ENCODE measurements at places on chromosomes 16 and 17.

DNA sequence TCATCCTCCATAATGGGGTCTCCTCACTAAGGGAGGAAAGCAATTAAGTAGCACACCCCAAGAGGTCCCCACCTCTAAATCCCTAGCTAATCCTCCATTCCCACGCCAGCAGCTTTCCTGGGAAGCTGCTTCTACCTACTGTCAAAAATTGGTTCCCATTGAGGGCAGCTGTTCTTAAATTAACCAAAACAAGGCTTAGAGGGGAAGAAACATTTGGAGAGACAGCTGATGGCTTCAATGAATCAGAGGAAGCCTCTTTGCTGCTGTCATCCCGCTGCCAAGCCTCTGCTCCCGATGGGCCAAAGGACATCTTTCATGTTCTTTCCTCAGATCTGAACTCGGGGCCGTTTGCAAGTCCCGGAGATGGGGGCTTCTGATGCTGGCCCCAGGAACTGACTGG is 26.6 kb downstream of the AIPL1 start:
- no peak for DNase-seq

DNA sequence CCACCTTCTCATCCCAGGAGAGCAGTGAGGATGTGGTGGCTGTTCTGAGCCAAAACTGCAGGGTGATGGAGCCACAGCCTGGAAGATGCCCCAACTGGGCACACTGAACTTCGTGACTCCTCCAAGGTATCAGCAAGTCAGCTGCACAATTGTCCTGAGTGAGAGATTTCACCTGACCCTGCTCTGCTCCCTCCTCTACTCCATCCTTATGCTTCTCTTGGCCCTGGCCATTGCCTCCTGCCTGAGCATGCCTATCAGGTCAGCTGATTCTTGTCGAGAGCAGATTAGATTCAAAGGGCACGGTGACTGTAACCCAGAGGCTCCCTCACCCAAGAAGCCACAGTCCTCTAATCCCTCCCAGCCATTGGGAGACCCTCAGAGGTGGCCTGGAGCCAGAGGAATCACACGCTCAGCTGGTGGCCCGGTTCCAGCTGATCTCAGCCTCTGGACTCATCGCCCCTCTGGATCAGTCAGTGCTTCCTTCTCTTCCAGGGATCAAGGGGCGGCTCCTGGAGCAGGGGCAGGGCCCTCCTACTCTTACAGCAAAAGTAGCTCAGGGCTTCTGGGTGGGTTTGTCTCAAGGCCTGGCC is 7.0 kb upstream of the CYB561 start:
- no peak for DNase-seq

DNA sequence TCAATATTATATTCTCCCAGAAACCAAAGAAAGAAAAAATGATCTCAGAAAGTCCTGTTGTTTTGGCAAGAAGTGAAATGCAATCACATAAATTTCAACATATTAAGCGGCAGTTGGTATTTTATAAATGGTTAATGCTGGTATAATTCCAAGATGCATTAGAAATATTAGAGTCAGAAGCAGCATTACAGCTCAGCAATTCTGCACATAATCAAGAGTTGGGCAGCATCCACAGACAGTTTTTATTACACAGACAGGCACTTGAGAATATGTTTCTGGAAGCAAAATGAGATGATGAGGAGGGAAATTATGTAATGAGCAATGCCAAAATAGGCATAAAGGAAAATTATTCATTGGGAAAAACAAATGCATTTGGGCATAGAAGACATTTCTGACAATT is 148.1 kb downstream of the KCNJ2 start:
- no peak for DNase-seq

GRCh38 chr16:82157534-82157812 is 12.6 kb downstream of the MPHOSPH6 start:
- no peak for DNase-seq

DNA sequence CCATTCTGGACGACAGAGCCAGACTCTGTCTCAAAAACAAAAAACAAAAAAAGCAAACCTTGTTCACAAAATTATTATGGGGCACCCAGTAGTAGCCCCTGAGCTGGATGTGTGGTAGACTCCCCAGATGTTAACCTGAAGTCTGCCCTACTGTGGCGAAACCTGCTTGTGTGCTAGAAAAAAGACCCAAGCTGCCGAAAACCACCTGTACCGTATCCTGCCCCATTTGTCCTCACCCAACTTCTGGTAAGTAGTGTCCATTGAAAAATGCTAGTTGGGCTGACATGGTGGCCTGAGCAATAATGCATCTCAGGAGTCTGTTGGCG is 9.1 kb downstream of the RMI2 start:
- no peak for DNase-seq

DNA sequence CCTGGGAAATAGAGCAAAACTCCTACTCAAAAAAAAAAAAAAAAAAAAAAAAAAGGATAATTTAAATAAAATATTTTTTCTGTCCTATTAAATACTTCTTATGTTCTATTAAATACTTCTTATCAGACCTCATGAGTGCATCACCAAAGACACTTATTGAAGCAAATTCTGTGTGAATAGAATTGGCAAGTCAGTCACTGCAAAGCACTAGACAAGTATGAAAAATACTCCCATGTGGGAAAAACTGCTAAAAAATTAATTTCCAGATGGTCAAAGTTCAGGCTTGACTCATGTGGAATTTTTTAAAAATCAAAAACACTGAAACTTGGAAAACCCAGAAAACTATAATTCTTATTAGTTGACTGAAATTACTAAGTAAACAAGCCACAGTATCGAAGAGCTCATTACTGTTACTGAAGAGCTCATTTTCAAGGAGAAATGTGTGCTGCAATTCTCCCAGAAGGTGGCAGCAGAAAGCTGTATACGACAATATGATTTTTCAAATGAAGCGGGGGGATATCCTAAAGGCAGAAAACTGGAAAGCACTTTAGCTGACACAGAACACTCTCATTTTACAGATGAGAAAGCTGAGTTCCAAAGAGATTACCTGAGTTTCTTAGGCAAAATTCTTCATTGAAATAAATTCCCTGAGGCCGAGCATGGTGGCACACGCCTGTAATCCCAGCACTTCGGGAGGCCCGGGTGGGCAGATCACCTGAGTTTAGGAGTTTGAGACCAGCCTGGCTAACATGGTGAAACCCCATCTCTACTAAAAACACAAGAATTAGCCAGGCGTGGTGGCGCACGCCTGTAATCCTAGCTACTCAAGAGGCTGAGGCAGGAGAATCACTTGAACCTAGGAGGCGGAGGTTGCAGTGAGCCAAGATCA is 15.9 kb upstream of the FBXO47 start:
- DNase-seq, result no peak

DNA sequence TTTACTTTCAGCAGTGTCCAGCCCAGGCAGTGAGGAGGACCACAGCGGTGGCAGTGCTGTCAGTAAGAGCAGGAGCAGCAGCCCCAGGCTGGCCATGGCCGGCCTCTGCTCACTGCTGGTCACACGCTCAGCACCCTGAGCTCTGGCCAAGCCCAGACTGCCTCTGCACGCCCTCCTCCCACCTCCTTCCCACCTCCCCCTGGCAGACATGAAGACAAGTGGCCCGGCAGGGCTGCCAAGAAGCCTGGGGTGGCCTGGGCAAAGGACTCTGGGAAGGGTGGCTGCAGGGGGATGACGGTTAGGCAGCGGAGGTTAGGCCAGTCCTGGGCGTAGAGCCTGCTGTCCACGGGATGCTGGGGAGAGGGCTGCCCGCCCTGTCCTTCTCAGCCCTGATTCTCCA is at the start of gene C16orf89:
TSS of gene C16orf89 (minus strand) at position 144 of the 400 bp plus-strand sequence. CDS start at position 96, 48 bp downstream.
- no peak for DNase-seq

DNA sequence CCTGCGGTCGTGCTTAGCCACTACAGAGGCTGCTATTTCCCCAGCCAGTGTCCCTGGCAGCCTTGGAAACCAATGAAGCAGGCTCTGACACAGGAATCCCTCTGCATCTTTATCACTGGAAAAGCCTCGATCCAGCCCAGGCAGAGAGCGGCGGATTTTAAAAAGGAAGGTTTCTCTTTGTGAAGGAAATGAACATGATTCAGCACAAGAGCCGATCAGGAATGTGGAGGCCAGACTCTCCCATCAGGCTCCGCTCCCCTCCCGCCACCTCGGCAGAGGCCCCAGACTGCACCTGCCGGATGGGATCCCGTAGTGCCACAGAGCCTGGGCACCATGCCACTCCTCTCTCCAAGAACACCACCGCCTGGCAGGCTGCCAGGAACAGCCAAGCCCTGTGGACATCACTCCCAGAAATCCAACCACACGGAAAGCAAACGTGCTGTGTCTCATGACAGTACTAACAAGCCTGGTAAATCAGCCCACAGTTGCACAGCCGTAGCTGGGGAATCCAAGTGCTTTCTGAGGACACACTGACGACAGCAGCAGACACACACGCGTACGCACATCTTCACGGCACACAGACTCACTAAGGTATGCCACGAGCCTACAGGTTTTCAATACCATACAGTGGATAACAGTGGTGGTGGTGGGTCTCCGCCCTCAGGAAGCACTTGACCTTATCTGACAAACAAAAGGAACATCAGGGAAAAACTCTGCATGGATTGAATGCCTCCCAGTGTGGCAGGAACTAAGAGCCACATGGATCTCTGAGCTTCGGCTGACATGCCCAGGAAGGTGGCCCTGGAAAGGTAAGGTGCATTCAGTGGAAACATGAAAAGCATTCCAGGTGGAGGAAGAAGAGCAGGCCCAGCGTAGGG is 5.4 kb downstream of the LRRC75A start:
- DNase-seq, result no peak

DNA sequence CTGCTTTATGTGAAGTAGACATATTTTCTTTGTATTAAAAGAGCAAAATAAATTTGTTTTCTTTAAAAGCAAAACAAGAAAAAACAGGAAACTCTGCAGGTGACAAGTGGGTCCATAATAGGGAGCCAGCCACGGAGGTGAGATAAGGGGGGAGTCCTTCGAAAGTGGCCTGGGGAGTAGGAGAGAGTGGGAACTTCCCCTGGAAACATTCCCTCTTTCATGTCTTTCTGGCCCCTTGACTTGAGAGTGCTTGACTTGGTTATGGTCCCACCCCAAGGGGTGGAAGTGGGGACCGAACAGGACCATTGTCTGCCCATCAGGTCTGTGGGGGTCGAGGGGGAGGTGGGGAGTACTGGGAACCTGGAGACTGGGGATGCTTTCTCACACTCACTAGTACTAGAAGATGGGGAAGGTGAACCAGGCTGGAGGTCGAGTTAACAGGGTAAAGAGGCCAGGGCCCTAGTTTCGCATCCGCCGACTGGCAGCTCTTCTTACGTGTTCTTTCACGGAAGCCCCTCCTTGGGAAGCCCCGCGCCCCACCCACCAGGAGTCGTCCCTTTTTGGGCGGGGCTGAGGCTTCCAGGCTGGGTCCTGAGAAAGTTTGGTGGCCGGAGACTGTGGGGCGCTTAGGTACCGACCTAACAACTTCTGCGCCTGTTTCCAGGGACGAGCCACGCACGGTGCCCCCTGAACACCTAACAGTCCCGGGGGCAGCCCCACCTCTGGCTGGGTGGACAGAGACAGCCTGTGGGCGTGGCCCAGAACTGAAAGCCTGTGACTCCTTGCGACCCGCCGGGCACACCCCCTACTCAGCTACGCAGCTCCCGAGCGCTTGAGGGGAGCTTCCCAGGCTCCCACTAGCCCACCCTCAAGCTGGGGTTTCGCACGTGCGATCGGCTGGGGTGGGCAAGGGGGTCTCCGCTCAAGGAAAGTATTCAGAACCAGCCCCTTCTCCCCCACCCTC is 790 bp downstream of the TRADD start:
- DNase-seq, result no peak

- no peak for DNase-seq
Observed at GRCh38 chr17:57305908-57306504, 49.7 kb downstream of the MSI2 start.

DNA sequence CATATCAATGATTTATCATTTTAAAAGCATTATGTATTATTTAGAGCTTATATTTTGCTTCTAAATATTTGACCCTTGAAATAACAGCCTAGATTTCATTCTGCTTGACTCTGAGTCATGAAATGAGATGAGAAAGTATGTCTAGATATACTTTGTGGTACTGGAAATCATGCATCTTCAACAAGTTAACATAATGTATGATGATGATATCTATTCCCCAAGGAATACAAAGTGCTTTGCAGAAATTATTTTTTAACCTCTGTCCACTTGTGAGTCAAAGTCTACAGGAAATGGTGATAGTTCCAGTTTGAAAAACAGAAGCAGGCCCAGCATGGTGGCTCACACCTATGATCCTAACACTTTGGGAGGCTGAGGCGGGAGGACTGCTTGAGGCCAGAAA is 36.1 kb downstream of the GOSR1 start:
- no peak for DNase-seq

GRCh38 chr17:74748279-74748528 is 224 bp upstream of the NHERF1 start:
- DNase-seq, result no peak

GRCh38 chr17:34354637-34355036 is 1.6 kb upstream of the CCL13 start:
- DNase-seq, result no peak

- no peak for DNase-seq
Observed at GRCh38 chr16:27417047-27417671, 15.2 kb downstream of the IL21R start.

DNA sequence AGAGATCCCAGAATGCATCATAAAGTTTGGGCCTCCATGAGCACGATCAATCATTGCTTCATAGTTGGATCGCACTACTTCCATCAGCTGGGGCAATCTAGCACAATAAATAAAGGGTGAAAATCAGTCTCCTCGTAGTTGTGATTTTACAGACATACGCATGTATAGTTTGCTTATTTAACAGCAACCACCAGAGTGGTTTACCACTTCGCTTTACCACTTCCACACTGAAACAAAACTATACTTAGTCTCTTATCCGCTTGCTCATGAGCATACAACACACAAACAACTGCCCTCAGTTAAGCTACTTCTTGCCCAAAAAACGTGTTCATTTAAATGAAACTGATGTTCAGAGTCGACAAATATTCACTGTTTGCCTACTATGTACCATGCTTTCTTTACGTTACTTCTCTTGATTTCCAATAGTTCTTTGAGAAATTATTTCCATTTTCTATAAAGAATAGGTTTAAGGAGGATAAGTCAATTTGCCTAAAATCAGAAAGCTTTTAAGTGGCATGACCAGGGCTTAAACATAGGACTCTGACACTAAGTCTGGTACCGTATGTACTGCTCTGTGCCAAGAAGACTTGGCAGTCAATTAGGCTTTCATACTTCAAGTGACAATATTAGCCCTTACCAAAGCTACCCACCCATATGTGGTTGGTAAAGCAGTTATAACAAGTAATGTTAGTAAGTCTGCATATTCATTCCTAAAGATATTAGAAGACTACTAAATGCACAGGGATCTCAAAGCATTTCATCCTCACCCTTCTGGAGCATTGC is 22.0 kb downstream of the SETD6 start:
- no peak for DNase-seq

GRCh38 chr16:84867696-84868095 is 47.9 kb downstream of the CRISPLD2 start:
- no peak for DNase-seq

DNA sequence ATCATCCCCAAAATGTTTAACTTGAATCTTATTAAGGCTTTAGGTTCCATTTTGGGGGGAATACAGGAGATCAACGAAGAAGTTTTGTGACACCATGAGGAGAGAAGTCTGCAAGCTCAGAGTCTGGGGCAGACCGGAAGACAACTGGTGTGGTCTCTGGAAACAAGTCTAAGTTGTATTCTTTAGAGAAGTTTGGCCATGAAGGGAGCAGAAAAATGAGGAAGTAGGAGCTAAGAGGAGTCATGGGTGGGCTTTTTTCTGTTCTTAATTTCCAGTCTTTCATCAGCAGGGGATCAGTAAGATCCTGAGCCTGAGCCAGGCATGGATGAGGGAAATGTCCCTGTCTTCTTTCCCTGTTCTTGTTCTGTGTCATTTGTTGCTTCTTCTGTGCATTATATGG is 35.8 kb upstream of the NF1 start:
- DNase-seq, result no peak
